Activated CD4-positive, alpha-beta T cell treated with anti-CD3 and anti-CD28 coated beads, Interleukin-2, amount 10 ng/mL, durations not matched to agents 7 days and 5 days (primary cell): ENCODE measurements at places on chromosomes 13 and 19. TPM values are rescaled to one million over a fixed set of nuclear protein-coding genes. Genes with fewer than 3 reads are reported as not detected.

The ANGPTL8 gene
- not detected for total RNA-seq

The ZNF586 gene
- total RNA-seq = 28.4 TPM

The ZNF737 gene
- 22.5 TPM for total RNA-seq

The TEX26 gene
- total RNA-seq = not detected

The B3GNT3 gene
- total RNA-seq = 0.35 TPM
